Nucleus accumbens (tissue), 56 donors: ENCODE measurements at places on chromosomes 6 and 20.

- no peak for DNase-seq
Observed at GRCh38 chr6:140809694-140810101, 1323.0 kb upstream of the GJE1 start.

GRCh38 chr20:12531626-12532025 is 477.1 kb upstream of the SPTLC3 start:
- no peak for DNase-seq

DNA sequence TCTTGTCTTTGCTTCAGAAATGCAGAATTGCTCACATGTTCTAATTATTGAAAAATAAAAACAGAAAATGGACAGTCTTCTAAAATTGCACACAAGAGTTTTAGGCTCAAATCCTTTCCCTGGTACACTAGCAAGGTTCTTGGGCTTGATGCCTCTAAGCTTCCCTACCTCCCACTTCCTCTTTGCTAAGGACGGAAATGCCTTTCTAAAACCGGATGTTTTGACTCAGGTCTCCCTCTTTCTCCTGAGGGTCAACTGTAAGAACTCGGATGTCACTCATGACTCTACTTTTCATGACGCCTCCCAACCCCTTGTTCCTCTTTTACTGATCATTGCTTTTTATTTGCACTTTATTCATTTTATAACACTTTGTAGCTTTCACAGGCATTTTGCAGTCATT is 613.5 kb downstream of the C6orf118 start:
- no peak for DNase-seq

- DNase-seq, result no peak
Observed at GRCh38 chr6:64777941-64778785, 928.9 kb downstream of the EYS start.

DNA sequence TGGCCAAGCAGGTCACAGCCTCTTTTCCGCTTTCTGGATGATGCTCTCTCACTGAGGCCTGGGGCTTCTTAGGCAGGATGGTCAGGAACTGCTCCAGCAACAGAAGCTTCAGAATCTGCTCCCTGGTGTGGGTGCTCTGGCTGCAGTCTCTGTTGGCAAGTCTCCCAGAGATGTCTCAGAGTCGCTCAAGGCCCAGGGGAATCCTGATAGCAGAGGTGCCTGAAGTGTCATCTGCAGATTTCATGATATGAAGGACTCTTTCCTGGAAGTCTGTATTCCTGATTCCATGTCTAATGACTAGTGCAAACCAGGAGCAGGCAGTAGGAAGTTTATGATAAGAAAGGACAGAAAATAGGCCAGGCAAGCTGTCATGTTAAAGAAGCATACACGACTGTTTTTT is 20.3 kb downstream of the ZSCAN31 start:
- no peak for DNase-seq

DNA sequence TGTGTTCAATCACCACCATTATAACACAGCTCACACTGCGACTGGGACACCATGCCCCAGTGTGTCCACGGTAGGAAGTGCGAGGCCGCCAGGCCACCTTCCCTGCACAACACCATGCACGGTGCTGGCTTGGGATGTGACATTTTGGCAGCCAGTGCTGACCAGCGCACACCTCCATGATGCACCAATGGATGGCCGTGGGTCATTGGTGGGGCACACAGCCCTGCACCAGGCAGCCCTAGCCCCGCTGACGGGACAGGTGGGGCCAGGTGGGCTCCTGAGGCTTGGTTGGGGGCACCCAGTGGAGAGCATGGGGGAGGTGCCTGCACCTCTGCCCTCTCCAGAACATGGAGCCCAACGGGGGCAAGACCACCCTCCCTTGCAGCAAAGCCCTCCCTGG is 18.2 kb upstream of the FRMD1 start:
- DNase-seq, result no peak

- no peak for DNase-seq
Observed at GRCh38 chr6:166554316-166554715, 32.2 kb downstream of the RAMACL start.

DNA sequence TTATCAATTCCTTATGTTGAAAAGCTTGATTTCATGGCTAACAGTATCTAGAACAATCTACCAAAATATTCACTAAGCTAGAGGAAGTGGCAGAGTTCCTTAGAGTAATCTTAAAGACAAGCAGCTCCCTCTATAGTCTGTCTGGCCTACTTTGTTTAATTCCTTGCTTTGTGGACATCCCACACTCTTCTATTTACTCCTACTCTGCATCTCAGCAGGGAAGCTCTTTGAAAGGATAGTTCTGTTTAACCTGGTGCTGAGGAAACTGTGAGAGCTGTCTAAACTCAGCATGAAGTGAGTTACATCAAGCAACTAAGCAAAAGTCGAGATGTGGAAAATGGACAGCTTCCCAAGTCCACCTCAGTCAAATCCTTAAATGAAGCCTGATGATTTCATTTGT is 4.3 kb downstream of the REV3L start:
- no peak for DNase-seq

- DNase-seq, result no peak
Observed at GRCh38 chr6:137025786-137026730, 18.7 kb downstream of the IL20RA start.

- DNase-seq, result no peak
Observed at GRCh38 chr6:126054802-126055201, 68.5 kb downstream of the TRMT11 start.

DNA sequence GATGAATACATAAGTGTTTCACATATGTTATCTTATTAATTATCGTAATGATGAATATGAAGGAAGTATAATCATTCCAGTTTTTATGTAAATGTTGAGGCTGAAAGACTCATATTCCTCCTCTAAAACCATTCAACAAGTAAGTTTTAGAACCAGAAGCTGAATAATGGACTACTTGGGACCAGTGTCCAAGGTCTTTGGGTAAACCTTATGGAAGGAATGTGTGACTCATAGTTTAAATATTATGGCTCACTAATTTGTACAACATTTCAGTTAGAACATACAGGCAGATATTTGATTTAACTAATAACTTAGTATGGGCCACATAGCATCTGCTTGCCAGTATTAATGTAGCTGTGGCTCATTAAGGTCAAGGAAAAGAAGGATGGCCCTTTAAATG is 209.6 kb downstream of the TFAP2B start:
- DNase-seq, result no peak

DNA sequence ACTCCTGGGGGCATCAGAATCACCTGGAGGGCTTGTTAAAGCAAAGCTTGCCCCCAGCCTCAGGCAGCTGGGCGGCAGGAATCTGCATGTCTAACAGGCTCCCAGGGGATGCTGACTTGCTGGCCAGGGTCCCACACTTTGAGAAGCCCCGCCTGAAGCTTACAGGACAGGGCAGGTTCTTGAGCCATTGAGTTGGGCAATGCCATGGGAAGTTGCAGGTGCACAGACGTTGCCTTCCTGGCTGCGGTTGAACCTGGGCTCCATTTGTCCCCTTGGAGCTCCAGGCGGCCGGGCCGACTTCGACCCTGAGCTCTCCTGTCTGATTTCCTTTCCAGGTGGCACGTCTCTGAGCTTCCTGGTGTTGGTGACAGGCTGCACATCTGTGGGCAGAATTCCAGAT is 46.8 kb downstream of the SYNJ2 start:
- no peak for DNase-seq

DNA sequence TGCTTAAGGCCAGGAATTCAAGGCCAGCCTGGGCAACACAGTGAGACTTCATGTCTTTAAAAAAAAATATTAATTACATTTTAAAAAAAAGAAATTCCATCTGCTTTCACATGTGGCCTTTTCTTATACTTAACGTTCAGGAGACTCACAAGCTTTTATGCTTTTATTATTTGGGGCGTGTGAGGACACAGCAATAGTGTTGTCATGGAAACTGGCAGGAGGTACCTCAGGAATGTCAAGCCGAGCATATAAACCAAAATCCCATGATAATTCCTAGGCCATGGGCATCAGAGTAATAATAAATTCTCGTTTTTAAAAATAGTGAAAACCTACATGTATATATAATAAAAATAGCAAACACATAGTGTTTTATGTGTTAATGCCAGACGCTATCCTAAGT is 89.8 kb downstream of the IYD start:
- DNase-seq, result no peak

GRCh38 chr20:11205769-11206362 is 532.1 kb upstream of the JAG1 start:
- no peak for DNase-seq

- no peak for DNase-seq
Observed at GRCh38 chr6:84263557-84263956, 36.1 kb upstream of the CEP162 start.

DNA sequence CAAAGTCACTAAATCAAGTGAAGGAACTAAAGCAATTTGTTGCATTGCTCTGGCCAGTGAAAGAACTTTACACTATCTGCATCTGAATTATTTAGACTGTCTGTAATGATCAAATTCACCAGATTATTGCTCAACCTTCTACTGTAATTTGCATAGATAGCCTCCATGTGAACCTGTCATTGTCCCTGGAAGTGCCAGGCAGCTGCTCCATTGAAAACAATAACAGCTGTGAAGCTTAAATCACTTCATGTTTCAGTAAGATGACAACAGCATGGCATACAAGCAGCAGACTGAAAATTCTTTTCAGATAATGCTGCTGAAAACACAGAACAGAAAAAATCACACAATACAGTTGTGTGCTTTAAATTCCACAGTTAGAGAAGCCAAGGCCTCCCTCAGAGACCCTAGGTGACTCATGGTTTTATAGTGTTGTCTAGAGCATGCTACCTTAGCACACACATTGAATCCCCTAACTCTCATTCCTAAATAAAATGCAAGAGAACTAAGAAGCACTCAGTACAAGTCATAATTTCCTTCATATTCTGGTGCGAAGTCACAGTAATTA is 248.9 kb downstream of the TPBG start:
- DNase-seq, result no peak

DNA sequence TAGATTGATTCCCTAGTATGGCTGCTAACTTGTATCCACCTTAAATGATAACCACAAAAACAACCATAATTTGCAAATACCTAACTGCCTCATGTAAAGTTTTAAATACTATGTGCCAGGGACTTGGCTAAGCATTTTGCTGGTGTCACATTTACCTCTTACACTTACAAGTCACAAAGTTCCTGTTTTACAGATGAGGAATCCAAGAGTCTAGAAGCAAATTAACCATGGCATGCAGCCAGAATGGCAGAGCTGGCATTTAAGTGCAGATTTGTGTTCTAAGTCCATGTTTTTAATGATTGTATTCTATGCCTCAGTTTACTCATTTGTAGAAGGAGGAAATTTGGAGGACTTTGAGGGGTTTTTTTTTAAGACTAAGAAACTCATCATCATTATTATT is 696.7 kb downstream of the PTPRT start:
- no peak for DNase-seq

GRCh38 chr6:75849329-75850025 is 100.4 kb downstream of the MYO6 start:
- DNase-seq, result no peak

- DNase-seq, result no peak
Observed at GRCh38 chr6:52423971-52424381, 3.8 kb downstream of the EFHC1 start.

DNA sequence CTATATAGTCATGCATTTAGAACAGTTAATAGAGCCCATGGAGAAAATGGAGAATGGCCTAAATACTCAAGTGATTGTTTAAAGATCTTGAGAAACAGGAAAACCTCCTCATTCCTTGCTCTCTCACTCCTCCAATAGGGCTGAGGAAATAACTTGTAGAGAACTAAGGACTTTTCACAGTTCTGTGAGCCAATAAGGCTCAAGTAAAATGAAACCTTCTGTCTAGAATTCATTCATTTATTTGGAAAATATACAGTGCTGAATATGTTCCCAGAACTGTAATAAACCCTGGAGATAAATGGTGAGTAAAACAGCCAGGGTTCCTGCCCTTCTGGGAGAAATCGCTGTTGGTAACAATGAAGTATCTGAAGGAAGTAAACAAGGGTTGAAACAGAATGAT is 35.3 kb downstream of the ELOVL2 start:
- DNase-seq, result no peak

GRCh38 chr20:62364911-62365736 is 2.0 kb downstream of the LAMA5 start:
- DNase-seq, result no peak

GRCh38 chr6:20538907-20539306 is 4.7 kb downstream of the CDKAL1 start:
- no peak for DNase-seq

DNA sequence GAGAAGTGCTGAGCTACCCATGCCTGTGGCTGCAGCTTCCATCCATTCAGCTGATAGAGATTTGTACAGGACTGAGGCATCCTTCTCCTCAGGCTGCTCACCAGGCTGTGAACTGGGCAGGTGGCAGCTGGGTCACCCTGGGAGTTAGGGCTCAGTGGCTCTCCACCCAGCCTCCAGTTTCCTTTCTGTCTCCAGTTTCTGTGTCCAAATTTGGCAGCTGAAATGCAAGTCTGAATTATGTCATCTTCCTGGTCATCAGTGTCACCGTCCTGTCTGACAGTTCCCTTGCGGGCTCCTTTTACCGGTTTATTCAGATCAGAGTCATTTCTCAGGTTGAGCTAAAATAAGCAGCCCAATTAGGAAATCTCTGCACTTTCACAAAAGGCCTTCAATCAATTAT is 93.3 kb downstream of the EDN1 start:
- no peak for DNase-seq

GRCh38 chr6:135145063-135145800 is 35.9 kb upstream of the MYB start:
- DNase-seq, result no peak

- DNase-seq, result no peak
Observed at GRCh38 chr6:11752360-11752759, 26.2 kb downstream of the ADTRP start.

DNA sequence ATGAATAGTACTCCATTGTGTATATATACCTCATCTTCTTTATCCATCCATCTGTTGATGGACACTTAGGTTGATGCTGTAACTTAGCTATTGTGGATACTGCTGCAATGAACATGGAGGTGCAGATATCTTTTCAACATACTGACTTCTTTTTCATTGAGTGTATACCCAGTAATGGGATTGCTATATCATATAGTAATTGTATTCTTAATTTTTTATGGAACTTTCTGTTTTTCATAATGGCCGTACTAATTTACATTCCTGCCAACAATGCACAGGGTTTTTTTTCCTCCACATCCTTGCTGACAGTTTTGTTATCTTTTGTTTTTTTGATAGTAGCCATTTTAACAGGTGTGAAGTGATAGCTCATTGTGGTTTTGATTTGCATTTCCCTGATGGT is 5.2 kb downstream of the CCN2 start:
- no peak for DNase-seq

GRCh38 chr20:17808782-17809181 is 109.0 kb downstream of the BANF2 start:
- no peak for DNase-seq

GRCh38 chr6:51318674-51319073 is 500.0 kb downstream of the TFAP2B start:
- DNase-seq, result no peak

DNA sequence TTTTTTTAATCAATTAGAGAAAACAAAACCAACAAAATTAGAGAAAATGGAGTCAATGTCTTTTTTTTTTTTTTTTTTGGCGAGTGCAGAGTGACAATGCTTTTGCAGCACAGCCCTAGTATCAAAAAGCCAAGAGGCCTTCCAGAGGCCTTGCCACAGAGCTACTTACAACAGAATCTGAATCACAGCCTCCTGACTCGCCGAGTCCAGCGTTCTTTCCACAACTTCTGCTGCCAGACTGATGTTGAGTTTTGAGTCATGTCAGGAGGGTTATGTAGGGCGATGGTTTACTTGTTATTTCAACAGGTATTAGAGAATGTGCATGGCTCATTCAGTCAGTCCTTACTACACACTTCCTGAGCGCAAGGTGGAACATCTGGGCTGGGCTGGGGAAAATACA is 88.6 kb downstream of the FNDC1 start:
- DNase-seq, result no peak

- DNase-seq, result no peak
Observed at GRCh38 chr20:61695741-61696140, 369.9 kb downstream of the TAF4 start.

- DNase-seq, result no peak
Observed at GRCh38 chr6:99185525-99185924, 163.9 kb downstream of the FAXC start.
